ENCODE measurements at places on chromosomes 12 and 14. TPM values are rescaled to one million over a fixed set of nuclear protein-coding genes. Genes with fewer than 3 reads are reported as not detected.

The CARMIL3 gene
- under 0.01 TPM for total RNA-seq

The PIWIL1 gene
- not detected for total RNA-seq

The AQP6 gene
- not detected for total RNA-seq

The MORN3 gene
- 0.97 TPM for total RNA-seq

The WNT1 gene
- total RNA-seq = not detected

The RPL36AL gene
- 72.2 TPM for total RNA-seq

The KLHL28 gene
- total RNA-seq = 11.1 TPM

The LBHD2 gene
- total RNA-seq = not detected

The ACOT6 gene
- total RNA-seq = 0.16 TPM

The SOAT2 gene
- 0.49 TPM for total RNA-seq

The ESRRB gene
- total RNA-seq = not detected

The EFCAB11 gene
- 2.8 TPM for total RNA-seq

The GALNT9 gene
- not detected for total RNA-seq

The CCDC175 gene
- total RNA-seq = not detected

The TMEM119 gene
- total RNA-seq = 904 TPM

The PLEKHG3 gene
- 5.8 TPM for total RNA-seq

The RNASE1 gene
- not detected for total RNA-seq

The RNASE3 gene
- total RNA-seq = not detected

Data from hair follicle dermal papilla cell (primary cell).